ENCODE measurements at places on chromosomes 16 and 17. TPM values are rescaled to one million over a fixed set of nuclear protein-coding genes. Genes with fewer than 3 reads are reported as not detected.
A peak's percentile ranks its signal among the peaks of the same experiment; 100 is the strongest.

DNA sequence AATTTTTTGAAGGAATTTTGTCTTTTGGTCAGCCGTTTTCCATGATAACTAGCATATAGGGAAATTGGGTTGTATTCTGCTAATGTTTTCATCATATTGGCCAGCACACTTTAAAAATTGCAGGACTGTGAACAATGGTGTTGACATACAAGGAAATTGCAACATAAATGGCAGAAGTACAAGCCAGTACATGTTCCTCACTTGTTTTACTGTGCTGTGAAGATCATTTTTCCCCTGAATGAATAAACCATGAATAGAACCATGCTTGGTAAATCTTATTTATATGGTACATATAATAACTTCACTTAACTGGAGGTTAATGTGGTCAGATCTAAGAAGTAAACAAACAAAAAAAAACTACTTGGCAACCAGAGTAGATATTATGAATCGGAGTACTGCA is 22.8 kb downstream of the OMG start:
- H3K4me3 ChIP-seq = no peak overlapping the region
- H3K4me1 ChIP-seq = no peaks in the 10 kb centered on the region
- H3K27me3 ChIP-seq = no peaks in the 10 kb centered on the region

DNA sequence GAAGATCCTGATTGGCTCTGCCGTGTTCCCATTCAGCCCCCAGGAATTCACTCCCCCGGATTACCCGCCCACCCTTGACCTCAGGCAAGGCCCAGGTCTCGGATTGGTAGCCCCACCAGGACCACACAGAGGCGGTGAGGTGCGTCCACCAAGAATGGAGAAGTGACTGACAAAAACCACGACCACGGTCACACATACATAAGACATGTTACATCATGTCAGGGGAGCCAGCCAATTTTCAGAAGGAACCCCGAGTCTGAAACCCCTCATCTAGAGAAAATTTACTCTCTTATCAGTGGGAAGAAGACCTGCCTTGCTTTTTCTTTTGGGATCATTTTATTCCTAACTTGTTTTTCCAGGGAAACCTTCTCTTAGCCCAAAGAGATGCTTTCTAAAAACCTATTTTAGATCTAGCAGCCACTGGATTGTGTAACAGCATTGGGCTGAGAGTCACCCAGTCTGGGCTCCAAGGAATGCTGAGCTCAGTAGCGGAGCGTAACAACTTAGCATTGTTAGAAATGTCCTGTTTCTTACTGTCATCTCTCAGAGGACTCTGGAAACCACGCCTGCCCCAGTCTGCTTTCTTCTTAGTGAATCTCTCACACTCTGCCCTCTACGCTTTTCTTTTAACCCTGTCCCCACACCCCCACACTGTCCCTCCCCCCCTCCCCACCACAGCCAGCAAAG is 164.1 kb downstream of the CMIP start:
- no peaks in the 10 kb centered on the region for H3K27me3 ChIP-seq
- no peak overlapping the region for H3K27ac ChIP-seq
- peaks cover 26% of the 10 kb centered on the region for H3K36me3 ChIP-seq
- H3K4me1 ChIP-seq = no peaks in the 10 kb centered on the region
- DNase-seq = no peak
- H3K4me3 ChIP-seq = no peak overlapping the region

DNA sequence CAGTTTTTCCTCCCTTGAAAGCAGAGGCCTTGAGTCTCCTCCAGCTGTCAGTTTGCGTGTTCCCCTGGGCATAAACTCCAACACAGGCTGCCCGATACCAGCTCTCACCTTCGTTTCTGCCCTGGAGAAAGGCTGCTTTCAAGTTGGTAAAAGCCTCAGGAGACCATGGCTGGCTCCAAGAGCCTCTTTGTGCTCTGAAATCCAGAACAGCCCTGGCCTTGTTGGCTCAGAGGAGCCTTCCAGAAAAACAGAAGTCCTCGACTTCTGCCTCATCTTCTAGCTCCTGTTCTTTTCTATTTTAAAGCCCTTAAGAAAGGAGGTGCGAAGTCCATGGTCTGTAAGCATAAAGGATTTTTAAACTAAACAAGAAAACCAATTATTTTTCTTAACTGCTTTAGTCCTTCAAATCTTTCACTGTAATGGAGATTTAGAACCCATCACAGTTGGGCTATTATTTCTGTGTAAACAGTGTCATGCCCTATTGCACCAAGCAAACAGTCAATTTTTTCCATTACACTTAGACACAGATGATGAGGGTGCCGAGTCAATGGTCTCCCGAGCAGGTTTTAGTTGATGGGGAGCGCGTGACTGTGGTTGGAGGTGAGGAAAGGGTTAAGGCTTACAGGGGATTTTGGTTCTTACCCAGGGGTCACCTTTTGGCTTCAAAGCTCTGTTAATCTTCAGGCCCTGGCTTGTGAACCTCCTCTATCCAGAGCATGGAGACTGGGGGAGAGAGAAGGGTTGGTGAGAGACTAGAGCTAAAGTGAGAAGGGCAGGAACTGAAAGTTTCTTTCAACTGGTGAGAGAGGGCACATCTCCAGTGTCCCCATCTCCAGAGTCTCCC is 212.8 kb downstream of the MSI2 start:
- H3K27me3 ChIP-seq = no peaks in the 10 kb centered on the region
- H3K4me3 ChIP-seq = no peak overlapping the region
- no peaks in the 10 kb centered on the region for H3K36me3 ChIP-seq
- no peak for DNase-seq
- H3K27ac ChIP-seq = no peak overlapping the region

GRCh38 chr17:33164169-33164881 is 128.8 kb downstream of the ASIC2 start:
- no peak overlapping the region for H3K27ac ChIP-seq
- DNase-seq = no peak
- no peaks in the 10 kb centered on the region for H3K4me1 ChIP-seq
- H3K4me3 ChIP-seq = no peak overlapping the region

DNA sequence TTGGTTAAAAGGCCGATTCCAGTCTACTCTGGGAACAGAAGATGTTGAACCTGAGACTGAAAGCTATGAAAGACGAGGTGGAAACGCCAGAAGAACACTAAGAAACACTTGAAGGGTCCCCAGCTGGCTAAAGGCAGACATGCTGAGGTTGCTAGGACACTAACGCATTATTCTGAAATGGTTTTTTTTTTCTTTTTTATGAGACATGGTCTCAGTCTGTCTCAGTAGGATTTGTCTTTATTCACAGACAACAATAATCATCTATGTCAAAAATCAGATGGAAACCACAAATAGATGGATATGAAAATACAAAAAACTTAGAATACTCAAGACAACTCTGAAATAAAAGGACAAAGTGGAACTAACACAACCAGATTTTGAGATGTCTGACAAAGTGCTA is 35.0 kb upstream of the RASD1 start:
- no peak for DNase-seq
- H3K27ac ChIP-seq = no peak overlapping the region
- H3K27me3 ChIP-seq = no peaks in the 10 kb centered on the region
- H3K4me3 ChIP-seq = no peak overlapping the region
- no peaks in the 10 kb centered on the region for H3K4me1 ChIP-seq

- H3K4me1 ChIP-seq = peaks cover 3% of the 10 kb centered on the region
- DNase-seq = no peak
- H3K27me3 ChIP-seq = no peaks in the 10 kb centered on the region
- H3K36me3 ChIP-seq = peaks cover 5% of the 10 kb centered on the region
Measured at GRCh38 chr17:51103451-51103850, 17.2 kb downstream of the SPAG9 start.

DNA sequence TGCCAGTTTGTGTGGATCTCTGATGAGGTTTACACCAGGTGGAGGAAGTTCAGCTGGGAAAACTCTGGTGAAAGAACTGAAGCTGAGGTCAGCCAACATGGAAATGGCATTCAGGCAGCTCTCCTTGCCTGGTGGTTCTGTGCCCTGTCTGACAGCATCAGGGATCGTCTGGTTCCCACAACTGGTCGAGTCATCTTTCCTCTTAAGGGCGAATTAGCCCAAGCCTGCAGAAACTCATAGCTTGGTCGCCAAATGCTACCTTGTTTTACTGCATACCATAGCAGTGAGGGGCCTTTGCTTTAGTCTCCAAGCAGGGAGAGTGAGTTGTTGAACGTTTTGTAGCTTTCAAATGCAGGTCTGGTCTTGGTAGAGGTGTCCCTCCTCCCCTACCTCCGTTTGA is 7.2 kb downstream of the PLCG2 start:
- no peaks in the 10 kb centered on the region for H3K4me1 ChIP-seq
- no peak for DNase-seq
- no peaks in the 10 kb centered on the region for H3K27me3 ChIP-seq
- H3K36me3 ChIP-seq = no peaks in the 10 kb centered on the region

DNA sequence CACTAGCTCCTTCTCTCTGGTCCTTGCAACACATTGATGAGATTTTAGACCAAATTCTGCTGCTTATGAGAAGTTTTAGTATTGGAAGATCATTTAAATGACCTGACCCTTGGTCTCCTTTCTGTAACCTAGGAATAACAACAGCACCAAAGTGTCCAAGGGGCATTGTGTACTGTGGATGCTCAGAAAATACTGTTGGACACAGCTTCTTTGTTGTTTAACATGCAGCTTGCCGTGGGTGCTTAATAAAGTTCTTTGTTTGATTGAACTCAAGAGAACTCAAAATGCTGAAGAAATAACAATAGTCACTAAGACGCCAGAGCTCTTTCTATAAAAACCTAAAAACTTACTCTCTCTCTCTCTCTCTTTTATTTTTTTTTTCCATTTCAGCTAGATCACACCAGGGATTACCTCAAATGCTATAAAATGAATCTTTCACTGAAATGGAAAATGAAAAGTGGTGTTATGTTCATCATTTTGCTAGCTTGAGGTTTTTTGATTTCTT is 548.9 kb upstream of the CDH8 start:
- H3K27ac ChIP-seq = no peak overlapping the region
- no peaks in the 10 kb centered on the region for H3K4me1 ChIP-seq
- no peaks in the 10 kb centered on the region for H3K36me3 ChIP-seq
- DNase-seq = no peak

GRCh38 chr16:9258423-9259051 is 167.1 kb downstream of the HAPSTR1 start:
- H3K4me3 ChIP-seq = no peak overlapping the region
- H3K27me3 ChIP-seq = no peaks in the 10 kb centered on the region
- no peaks in the 10 kb centered on the region for H3K4me1 ChIP-seq
- no peak overlapping the region for H3K27ac ChIP-seq
- H3K36me3 ChIP-seq = no peaks in the 10 kb centered on the region
- peak; percentile 6 for DNase-seq

- peaks cover 90% of the 10 kb centered on the region for H3K27me3 ChIP-seq
- H3K4me3 ChIP-seq = no peak overlapping the region
- H3K4me1 ChIP-seq = peaks cover 6% of the 10 kb centered on the region
- DNase-seq = peak; percentile 38
Measured at GRCh38 chr17:79393358-79394052, 217.3 kb downstream of the RBFOX3 start.

- no peaks in the 10 kb centered on the region for H3K27me3 ChIP-seq
- no peaks in the 10 kb centered on the region for H3K36me3 ChIP-seq
- DNase-seq = no peak
- no peaks in the 10 kb centered on the region for H3K4me1 ChIP-seq
Measured at GRCh38 chr17:79483842-79484241, 127.0 kb downstream of the RBFOX3 start.

DNA sequence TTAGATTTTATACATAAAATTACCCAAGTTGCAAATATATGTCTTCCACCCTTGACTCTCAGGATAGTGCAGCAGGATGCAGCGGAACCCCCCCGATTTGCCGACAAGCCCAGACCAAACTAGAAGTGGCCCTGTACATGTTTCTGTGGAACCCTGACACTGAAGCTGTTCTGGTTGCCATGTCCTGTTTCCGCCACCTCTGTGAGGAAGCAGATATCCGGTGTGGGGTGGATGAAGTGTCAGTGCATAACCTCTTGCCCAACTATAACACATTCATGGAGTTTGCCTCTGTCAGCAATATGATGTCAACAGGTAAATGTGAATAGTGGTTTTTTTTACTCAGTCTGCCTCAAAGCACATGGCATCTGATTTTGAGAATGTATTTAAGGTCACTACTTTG is 70.7 kb downstream of the OMG start:
- no peak overlapping the region for H3K4me3 ChIP-seq
- no peaks in the 10 kb centered on the region for H3K36me3 ChIP-seq
- no peaks in the 10 kb centered on the region for H3K27me3 ChIP-seq

DNA sequence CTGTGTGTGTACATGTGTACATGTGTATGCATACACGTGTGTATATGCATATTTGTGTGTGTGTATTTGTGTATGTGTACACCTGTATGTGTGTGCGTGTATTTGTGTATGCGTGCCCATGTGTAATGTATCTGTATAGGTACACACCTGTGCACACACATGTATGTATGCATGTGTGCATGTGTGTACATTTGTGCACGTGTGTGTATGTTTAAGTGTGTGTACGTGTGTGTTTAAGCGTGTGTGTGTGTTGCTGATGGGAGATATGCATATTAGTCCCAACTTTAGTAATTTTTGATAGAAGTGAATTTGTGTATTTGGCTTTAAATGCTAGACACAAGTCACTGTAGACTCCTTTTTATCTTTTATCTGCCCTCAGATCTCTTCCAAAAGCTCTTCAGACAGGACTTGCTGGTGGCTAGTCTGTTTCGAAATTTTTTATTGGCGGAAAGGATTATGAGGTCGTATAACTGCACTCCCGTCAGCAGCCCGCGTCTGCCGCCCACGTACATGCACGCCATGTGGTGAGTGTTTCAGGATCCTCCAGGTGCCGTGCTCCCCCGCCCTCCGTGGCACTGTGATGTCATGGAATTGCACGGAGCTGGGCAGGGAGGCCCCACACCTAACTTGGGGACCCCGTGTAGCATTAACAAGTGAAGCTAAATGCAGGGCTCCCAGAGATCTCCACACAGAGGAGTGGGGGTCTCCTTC is 168.8 kb upstream of the CHMP6 start:
- H3K27ac ChIP-seq = no peak overlapping the region
- H3K27me3 ChIP-seq = no peaks in the 10 kb centered on the region
- DNase-seq = no peak
- H3K4me1 ChIP-seq = peaks cover 5% of the 10 kb centered on the region
- H3K4me3 ChIP-seq = no peak overlapping the region
- peaks cover 54% of the 10 kb centered on the region for H3K36me3 ChIP-seq

Gene ACAP1
- total RNA-seq = 774 TPM

Gene ZPBP2
- total RNA-seq = 0.19 TPM

Gene ATAD5
- total RNA-seq = 4.2 TPM

Gene TMC6
- total RNA-seq = 630 TPM

Gene SMIM36
- total RNA-seq = not detected

Gene APOBR
- 6.4 TPM for total RNA-seq

Gene ESRP2
- total RNA-seq = 0.62 TPM

Gene NOXO1
- 0.78 TPM for total RNA-seq

Gene TRPV2
- total RNA-seq = 107 TPM

Gene PRAC1
- total RNA-seq = not detected

Gene ENPP7
- not detected for total RNA-seq

Measured in T-cell (primary cell).